ENCODE measurements at places on chromosomes 7 and 10.

DNA sequence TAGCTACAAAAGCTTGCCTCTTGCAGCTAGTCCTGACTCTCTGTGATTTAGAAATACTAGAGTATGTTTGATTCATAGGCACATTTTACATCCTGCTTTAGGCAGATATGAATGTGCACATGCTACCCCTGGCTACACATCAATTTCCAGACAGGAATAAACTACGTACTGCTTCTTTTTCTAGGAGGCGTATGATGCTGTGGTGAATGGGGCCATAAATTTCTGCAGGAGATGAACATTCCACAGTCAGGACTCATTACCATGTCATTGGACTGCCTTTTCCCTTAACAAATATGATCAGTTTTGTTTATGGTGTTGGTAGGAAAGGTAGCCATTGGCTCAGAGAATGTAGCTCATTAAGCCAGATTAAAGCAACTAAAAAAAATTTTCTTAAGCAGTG is 50.1 kb upstream of the IFRD1 start:
- no peak for DNase-seq

- peak; percentile 56 for DNase-seq
Measured at GRCh38 chr10:43606323-43607198, at the start of gene ZNF485. TSS of gene ZNF485 (plus strand) at chr10:43606438. CDS start at chr10:43607051, 613 bp downstream.

- no peak for DNase-seq
Measured at GRCh38 chr10:123884907-123885381, 6.7 kb downstream of the CPXM2 start.

DNA sequence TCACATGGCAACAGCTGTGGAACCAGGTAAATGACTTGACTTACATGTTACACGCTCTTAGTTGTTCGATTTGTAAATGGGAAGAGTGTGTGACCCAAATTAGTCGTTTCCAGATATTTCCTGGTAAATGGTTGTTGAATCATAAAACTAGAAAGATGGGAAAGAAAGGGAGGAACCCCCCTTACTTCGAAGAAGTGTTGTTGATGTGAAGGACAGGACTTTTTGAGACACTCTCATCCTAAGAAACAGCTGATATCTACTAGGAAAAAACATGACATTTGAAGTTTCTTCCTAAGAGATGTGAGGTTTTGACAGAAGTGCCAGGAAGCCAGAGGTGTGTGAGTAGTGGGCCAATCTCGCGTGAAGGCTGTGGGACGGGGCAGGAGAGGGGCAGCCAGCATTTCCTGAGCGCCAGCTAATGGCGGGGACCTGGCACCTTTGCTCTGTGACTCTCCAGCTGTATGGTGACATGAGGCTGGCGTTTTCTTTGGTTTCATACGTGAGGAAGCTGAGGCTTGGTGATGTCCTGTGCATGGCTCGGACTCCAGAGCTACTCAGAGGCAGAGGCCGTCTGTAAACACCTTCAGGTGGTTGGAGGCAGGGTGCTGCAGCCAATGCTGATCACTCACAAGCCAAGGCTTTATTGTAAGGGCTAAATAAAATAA is 53.7 kb downstream of the IKZF1 start:
- DNase-seq = no peak

DNA sequence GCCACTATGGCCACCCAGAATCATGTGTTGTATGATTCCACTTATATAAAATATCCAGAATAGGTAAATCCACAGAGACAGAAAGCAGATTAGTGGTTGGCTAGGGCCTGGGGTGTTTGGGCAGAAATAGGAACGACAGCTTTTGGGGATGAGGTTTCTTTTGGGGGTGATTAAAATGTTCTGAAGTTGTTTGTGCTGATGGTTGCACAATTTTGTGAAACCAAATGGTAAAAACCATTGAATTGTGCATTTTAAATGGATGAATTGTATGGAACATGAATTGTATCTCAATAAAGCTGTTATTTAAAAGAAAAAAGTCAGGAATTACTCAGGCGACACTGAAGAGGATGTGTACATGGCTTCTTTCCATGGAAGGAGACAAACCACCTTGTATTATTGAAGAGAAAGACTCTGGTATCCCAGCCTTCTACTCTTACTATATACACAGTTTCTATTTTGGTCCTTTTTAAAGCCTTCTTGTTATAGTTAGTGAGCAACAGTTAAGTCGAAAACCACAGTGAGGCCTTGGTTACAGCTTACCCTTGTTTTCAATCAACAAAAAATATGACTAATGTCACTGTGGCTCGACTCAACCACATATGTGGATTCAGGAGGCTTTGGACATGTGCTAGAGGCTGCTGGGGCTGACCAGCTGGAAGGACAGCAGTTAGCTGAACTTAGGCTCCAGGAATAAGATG is 57.1 kb upstream of the KMT2E start:
- no peak for DNase-seq

DNA sequence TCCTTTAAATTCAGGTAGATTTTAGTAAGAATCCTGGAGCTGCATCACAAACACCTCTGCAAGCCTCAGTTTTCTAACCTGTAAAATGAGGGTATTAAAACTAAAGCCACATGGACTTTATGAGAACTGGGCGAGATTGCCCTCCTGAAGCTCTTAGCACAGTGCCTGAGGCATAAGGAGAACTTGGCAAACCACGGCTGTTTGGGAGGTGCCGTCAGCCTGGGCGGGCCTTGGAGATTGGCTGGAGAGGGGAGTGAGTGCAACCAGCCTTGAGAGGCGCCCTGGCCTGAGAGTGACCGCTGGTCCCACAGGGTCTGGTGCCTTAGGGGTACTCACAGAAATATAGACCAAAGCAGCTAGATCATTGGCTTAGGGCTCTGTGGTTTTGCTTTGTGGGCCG is 5.4 kb upstream of the TNS3 start:
- peak; percentile 56 for DNase-seq

DNA sequence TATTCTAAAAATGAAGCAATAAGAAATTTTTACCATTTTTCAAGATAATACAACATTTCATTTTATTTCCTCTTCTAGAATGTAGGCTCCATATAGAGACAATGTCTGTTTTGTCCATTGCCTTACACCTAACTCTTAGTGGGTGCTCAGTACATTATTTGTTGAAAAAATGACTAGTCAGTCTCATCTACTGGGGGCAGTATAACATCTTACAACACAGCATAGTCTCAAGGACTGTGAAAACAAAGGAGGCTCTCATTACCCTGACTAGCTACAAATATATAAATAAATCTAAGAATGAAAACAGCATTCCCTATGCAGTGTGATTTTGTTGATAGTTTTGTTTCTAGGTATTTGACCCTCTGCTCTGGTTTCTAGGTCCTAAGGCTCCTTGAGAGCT is 11.6 kb downstream of the CRPPA start:
- no peak for DNase-seq

DNA sequence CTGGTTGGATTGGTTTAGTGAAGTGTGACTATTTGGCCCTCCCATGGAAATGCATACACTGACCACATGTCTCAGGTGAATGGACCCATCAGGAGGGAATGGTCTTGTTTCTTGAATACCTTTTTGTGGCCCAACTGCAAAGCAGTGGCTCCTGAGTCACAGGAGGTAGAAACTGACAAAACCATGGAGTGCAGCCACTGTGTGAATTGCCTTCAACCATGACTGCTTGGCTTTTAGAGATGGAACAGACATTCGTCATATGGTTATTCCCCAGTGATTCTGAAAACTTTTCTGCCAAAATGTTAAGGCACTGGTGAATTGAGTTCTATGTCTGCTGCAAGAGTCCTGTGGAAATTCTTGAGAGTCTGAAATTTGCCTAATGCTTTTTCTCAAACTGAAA is 64.7 kb downstream of the CDK14 start:
- DNase-seq = no peak

DNA sequence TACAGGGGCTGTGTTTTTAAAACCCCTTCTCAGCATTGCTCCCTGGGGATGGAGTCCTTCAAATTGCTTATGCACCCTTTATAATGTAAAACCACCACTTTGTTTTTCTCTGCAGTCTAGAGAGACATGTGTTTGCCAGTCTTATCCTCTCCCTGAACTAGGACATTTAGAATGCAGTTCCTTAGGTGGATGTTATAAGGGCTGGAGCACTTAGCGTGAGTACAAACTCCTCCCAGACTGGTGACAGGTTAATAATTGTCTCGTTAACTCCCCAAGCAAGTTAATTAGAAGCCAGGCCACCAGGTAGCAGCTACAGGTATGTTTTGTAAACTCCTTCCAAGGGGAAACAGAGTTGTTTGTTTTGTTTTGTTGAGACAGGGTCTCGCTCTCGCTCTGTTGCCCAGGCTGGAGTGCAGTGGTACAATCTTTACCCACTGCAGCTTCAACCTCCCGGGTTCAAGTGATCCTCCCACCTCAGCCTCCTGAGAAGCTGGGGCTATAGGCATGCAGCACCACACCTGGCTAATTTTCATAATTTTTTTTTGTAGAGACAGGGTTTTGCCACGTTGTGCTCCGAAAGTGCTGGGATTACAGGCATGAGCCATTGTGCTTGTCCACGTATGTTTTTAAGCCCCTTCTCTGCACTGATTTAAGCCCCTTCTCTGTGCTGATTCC is 100.2 kb downstream of the FAM107B start:
- no peak for DNase-seq

GRCh38 chr7:84256571-84256971 is 62.0 kb upstream of the SEMA3A start:
- no peak for DNase-seq

GRCh38 chr10:123529146-123529760 is 136.9 kb upstream of the GPR26 start:
- no peak for DNase-seq

- DNase-seq = no peak
Measured at GRCh38 chr7:46725136-46725535, 804.1 kb upstream of the IGFBP3 start.

- no peak for DNase-seq
Measured at GRCh38 chr7:11831736-11832495, at the start of gene THSD7A. TSS of gene THSD7A (minus strand) at chr7:11832198. CDS start at chr7:11831946, 252 bp downstream.

- DNase-seq = no peak
Measured at GRCh38 chr7:24750441-24751055, 6.7 kb downstream of the GSDME start.

DNA sequence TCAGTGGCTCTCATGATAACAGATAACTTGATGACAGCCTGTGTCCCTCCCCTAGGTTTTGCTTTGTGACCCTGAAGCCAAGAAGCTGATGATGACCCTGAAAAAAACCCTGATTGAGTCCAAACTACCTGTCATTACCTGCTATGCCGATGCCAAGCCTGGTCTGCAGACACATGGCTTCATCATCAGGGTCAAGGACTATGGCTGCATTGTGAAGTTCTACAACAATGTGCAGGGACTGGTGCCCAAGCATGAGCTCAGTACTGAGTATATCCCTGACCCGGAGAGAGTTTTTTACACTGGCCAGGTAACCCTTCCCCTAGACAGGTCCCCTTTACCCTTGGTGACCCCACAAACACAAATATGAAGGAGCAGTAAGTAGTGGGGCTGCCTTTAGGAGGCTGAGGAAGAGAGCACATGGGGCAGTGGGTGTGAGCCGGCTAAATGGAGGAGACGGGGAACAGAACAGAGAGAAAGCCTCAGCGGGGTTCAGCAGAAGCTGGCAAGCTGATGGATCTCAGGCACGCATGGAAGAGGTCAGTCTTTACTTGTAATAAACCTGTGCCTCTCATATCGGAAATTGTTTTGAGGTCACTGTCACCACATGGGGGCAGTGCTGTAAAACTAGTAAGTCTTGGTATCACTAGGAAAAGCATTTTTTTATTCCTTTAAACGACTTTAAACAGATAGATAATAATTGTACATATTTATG is 20.2 kb downstream of the PDCD11 start:
- DNase-seq = peak; percentile 42

- DNase-seq = peak; percentile 15
Measured at GRCh38 chr10:100008708-100009282, 952 bp downstream of the DNMBP start.

DNA sequence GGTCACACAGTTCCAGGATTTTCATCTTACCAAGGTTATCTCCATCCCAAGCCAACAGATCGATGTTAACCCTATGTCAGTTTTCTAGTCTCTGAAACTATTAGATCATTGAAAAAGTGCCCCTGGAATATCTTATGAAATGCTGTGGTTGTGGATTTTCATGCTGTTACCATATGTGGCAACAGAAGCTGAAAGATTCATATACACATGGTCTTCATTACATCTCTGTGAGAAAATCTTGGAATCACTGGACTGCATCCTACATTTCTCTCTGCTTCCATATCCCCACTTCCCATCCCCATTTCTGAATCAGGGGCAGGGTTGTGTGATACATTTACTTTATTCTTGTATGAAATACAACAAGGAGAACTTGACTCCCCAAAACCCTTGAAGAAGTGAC is 146.1 kb downstream of the SLC16A9 start:
- no peak for DNase-seq

- DNase-seq = no peak
Measured at GRCh38 chr10:125023862-125024496, 82.1 kb downstream of the ZRANB1 start.

DNA sequence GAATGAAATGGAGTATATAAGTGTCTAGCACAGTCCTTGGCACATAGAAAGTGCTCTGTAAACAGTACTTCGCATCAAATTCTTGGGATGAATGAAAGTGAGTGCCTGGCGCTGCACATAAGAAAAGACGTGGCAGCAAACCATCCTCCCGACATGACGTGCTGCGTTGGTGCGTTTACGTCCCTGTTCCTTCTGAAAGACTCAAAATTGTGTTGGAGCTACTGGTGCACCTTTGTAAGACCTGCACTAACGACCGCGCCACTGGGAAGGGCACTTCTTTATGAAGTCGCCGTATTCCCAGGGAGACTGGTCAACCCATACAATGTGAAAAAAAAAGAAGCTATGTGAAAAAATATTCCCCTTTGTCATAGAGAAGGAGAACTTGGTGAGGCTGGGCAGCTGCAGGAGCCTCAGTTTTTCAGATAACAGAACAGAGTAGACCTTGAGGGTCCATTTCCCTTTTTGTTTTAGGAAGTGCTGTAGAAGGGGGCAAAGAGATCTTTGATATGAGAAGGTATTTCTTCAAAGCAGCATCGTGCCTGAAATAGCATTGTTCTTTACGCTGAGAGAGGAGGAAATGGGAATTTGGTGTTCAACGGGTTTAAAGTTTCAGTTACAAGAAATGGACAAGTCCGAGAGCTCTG is 91.7 kb downstream of the PTPRE start:
- DNase-seq = no peak

DNA sequence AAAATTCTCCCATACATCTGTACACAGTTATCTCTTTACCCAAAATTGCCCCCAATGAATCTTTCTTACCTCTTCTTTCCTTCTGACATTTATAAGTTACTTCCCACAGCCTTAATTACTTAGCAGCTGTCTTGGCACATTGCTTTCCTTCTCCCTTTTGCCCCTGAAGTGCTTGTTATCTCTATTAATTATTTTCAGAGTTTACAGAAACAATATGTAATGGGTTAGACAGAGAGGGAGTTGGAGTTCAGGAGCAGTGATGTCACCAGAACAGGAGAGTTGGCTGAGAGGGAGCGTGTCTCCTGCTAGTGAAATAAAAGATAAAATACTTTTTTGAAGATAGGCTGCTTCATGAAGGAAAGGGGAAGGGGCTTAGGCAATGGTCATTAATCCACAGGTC is 57.4 kb downstream of the ITGB8 start:
- DNase-seq = no peak

- DNase-seq = no peak
Measured at GRCh38 chr7:139242741-139243281, 11.8 kb downstream of the UBN2 start.

Data from cerebellar nuclear complex (tissue), 1 donor.